Liver (tissue), 10 donors: ENCODE measurements at places on chromosomes 12 and 14.
A peak's percentile ranks its signal among the peaks of the same experiment; 100 is the strongest.

GRCh38 chr12:57518920-57519795, 1.2 kb downstream of the DDIT3 start:
- peak; percentile 41 for DNase-seq

GRCh38 chr14:63134801-63135200, 69.4 kb upstream of the RHOJ start:
- DNase-seq: no peak

GRCh38 chr12:105256921-105257320, 20.9 kb upstream of the APPL2 start:
- no peak for DNase-seq

- no peak for DNase-seq
Observed at GRCh38 chr12:86663173-86663572, 407.0 kb upstream of the MGAT4C start.

DNA sequence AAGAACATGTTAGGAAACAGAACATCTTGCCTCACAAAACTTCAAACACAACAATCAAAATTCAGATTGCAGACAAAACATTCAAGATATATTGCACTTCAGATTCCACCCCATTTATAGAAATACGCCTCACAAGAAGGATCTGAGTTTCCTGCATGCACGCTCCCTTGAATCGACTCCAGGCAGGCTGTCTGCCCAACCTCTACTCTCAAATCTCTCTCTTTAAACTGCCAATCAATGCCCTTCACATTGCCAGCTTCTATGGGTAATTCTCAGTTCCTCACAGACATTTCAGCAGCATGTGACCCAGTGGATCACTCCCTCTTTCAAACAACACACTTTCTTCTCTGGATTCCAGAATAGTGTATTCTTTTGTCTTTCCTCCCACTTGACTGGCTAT, 184.1 kb downstream of the PRKD1 start:
- no peak for DNase-seq

- no peak for DNase-seq
Observed at GRCh38 chr14:20503898-20504297, 1.4 kb upstream of the RNASE10 start.

GRCh38 chr14:55508676-55509075, 68.3 kb upstream of the TBPL2 start:
- no peak for DNase-seq

- no peak for DNase-seq
Observed at GRCh38 chr14:22997676-22998323, 12.1 kb downstream of the C14orf93 start.

DNA sequence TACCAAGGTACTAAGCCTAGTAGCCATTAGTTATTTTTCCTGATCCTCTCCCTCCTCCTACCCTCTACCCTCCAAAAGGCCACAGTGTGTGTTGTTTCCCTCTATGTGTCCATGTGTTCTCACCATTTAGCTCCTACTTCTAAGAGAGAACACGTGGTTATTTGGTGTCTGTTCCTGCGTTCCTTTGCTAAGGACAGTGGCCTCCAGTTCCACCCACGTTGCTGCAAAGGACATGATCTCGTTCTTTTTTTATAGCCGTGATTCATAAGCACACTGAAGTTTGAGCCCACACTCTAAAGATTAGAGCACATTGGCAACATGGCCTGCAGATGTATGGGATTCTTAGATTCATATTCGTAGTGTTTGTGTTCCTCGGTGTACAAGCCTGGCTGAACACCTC, 8.1 kb upstream of the STX2 start:
- DNase-seq: no peak

GRCh38 chr12:90945070-90945649, 9.8 kb downstream of the CCER1 start:
- DNase-seq: no peak

DNA sequence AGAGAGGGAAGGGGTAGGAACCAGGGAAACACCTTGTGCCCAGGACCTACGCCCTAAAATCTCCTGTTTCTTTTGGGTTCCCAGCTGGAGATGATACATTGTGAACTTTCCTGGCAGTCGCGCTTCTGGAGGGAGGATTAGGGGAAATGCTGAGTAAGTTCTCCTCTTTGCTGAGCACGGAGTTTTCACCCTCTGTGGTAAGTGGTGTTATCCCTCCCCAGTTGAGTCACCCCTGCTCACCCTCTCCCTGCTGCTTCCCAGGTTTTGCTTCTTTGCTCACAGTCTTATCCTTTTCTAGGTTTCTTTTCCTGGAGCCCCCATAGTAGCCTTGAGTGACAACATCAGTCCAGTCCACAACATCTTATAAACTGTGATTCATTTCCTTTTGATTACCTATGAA, 789.1 kb downstream of the TMEM121 start:
- DNase-seq: no peak

DNA sequence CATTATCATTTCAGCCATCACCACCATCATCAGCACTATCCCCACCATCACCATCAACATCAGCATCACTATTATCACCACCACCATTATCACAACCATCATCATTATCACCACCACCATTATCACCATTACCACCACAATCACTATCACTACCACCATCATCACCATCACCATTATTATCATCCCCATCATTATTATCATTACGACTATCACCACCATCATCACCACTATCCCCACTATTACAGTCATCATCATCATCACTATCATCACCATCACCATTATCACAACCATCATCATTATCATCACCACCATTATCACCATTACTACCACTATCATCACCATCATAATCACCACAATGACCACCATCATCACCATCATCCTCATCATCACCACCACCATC, 50.4 kb upstream of the CMKLR1 start:
- no peak for DNase-seq

- no peak for DNase-seq
Observed at GRCh38 chr12:114395755-114396152, 10.2 kb downstream of the TBX5 start.

DNA sequence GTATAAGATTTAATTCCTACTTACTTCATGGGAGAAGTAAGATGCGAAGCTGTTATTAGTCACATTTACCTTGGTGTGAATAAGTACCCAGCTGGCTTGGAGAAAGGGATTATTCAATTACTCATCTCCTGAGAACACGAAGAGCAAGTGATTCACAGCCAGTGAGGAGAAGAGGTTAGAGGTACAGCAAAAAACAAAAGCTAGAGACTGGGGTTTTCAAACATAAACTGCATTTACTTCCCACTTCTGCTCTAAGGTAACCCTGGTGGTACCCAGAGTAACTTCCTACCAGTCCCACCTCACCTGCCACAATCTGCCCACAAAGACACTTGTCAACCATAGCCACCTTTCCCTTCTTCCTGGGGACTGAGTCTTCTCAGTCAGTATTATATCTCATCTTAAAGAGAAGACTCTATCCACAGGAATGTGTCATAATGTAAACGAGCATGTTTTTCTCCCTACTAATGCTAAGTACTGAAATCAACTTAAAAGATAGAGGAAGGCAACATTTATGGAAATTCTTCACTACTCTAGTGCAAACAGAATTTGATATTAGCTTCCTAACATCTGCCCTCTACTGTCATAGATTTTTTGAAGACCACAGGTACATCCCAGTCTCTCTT, 6.0 kb upstream of the IL22 start:
- DNase-seq: no peak

DNA sequence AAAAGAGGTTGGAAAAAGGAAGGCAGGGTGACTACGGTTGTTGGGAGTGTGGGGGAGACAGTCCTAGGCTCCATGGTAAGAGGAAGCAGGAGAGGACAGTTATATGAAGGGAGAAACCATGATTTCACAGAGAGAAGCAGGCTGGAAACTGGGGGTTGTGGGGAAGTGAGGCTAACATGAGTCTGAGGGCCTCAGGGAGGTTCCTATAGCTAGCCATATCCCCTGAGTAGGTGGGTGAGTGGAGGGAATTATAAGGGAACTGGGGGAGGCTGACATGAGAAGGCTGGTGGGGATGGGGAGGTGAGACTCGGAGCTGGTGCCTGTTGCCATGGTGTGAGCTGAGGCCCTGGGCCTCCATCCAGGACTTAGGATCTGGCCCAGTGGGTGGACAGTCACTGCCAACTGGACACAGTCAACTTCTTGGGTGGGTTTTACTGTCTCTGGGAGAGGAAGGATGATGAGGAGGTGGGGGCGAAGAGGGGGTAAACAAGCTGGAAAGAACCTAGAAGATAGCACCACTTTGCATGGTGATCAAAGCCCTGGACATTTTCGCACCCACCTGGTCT, 1.4 kb downstream of the RNASE13 start:
- no peak for DNase-seq

DNA sequence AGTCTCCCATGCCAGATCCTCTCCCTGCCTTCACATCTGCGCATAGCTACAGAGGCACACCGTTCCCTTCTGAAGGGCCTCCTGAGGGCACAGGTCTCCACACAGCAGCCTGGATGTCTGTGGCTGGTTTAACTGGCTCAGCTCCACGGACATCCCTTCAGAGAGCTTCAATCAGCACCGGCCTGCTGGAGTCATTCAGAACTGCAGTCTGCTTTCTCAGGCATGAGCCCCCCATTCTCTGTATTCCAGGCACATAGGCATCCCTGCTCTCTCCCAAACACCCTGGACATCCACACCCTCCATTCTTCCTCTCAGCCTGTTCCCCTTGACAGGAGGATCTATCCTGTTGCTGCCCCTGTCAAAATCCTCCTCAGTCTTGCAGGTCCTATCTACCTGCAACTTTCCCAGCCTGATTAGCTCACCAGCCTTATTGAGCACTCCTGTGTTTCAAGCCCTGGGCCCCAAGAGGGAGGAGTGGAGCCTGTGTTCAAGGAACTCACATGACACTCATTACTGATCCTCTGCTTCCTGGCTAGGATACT, 2.9 kb upstream of the DHRS2 start:
- no peak for DNase-seq

DNA sequence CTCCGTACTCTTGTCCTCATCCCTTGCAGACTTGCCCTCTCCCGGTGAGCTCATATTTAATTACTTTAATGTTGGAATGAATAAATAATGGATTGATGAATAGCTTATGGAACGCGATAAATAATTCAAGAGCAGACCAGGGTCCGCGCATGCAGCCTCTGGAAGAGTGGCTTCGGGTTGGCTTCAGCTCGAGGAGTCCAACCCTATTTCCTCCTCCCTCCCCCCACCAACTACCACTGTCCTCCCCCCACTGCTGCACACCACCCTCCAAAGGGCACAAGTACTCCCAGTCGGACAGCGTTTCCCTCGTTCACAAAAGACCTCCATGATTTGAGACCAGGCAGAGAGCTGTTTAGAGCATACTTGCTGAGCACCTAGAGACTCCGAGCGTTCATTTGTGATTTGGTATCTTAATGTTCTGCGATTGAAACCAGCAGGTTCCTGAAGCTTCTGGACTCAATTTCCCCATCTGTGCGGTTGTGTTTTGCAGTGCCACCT, 647 bp upstream of the SIX1 start:
- no peak for DNase-seq

DNA sequence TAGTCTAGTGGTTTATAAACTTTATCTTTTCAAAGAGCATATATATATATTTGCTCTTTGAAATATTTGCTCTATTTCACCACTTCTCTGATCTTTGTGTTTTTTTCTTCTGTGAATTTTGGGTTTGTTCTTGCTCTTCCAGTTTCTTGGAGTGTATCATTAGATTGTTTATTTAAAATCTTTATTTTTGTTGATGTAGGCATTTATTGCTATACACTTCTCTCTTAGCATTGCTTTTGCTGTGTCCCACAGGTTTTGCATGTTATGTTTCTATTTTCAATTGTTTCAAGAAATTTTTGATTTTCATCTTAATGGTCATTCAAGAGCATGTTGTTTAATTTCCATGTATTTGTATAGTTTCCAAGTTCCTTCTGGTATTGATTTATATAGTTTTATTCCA, 69.1 kb downstream of the BRMS1L start:
- DNase-seq: no peak

DNA sequence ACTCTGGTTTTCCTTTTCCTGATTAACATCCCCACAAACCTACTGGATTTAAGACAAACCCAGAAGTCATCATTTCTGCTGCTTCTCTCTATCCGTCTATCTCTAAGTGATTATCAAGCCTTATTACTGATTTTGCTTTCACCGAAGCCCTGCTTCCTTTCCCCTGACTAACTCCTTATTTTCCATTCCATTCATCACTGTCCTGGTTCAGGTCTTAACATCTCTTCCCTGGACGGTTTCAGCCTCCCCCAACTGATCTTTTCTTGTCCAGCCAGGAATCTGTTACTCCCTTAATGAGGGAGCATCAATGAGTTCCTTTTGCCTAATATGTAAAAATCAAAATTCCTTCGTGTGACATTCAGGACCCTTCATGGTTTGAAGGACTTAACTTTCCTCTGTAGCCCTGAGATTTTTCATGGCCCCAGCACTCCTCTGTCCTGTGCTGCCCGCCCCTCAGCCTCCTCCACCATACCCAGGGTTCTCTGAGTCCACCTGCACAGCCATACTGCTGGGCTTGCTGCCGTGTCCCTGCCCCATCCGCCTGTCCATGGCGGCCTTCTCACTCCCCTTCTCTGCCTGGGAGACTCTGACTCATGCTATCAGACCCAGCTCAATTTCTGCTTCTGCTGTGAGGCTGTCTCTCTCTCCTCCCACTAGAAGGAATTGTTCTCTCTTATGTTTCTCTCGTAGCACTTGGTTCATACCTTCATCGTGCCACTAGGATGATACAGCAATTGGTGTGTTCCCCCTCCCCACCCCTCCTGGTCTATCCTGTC, 167.8 kb upstream of the HIF1A start:
- no peak for DNase-seq

- DNase-seq: no peak
Observed at GRCh38 chr12:60391791-60392190, 796.0 kb downstream of the SLC16A7 start.

DNA sequence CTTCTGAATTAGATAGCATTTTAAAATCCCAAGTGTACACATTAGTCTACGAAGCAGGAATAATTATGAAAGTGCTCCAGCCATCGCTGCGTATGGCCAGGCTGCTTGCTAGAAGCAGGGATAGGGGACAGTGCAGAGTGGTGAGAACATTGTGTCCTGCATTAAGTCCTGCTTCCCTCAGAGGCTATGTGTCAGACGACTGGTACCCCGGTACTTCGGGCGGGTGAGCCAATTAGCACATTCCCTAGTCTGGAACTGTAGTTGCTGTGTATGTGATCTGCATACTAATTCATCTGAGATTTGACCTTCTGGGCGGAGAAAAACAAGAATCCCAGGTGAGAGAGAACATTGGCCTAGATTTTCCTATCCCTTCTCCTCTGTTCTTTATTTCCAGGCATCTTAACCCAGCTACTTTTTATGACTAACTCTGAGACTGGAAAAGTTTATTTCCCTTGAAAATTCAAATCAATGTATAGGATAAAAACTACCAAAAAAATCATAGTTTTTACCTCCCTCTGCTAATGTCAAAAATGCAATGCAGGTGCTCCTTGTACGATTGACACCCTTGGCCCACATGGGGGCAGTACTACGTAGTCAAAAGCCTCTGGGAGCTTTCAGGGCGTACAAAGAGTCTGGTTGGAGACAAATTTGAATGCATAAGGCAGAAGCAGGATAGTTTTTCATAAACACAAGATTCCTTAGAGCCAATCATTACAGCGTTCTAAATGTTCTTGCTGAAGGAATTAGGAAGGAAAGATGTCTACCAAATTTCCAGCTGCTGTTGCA, 764.3 kb downstream of the NOVA1 start:
- DNase-seq: no peak

DNA sequence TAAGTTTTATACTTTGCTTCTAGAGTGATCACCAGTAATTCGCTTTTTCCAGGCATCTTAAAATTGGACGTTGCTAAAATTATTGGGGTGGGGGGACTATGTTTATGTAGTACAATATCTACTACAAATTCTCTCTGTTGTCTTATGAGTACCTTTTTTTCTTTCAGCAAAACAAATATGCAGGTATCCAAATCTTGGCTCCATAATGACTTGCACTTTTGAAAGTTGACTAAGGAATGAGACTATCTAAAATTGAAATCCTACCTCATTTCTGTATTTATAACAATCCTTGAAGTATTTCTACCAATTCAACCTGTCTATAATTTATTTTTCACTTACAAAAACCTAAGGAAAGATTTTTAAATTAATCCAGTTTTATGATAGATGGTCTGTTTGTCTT, 2.4 kb downstream of the DYNC1H1 start:
- DNase-seq: no peak
